ENCODE measurements at places on chromosomes 7 and 10. TPM values are rescaled to one million over a fixed set of nuclear protein-coding genes. Genes with fewer than 3 reads are reported as not detected.

Gene SCIN
- 5.1 TPM for total RNA-seq

Gene GPC2
- 5.6 TPM for total RNA-seq

Gene EGFR
- 54.6 TPM for total RNA-seq

Gene PTPRN2
- 5.4 TPM for total RNA-seq

Gene CALML3
- total RNA-seq, result not detected

DNA sequence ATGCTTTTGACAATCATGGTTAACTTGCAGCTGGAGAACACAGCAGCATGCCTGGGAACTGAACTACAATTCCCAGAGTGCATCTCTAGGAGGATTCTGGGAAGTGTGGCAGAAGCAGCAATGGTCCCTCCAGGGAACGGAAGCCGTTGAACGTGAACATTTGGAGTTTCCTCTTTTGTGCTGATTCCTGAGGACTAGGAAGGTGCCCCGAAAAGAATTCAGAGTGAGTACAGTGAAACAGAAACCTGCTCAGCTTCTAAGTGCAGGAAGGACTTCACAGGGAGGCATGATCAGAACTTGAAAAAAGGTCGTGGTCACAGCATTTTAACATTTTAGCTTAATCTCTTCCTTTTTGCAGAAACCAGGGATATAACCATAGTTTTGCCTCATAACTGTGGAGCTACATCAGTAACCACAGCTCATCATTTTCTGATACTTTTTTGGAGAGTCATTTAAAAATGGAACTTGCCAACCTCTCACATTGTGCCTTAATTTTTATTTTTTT is at the start of gene NUDT13:
Gene NUDT13, plus strand, starts transcription at position 111 of the 505 bp plus-strand sequence. CDS start 3,911 bp downstream, outside the sequence.
- no peaks in the 10 kb centered on the region for H3K36me3 ChIP-seq
- DNase-seq, result peak; percentile 67
- H3K27me3 ChIP-seq, result no peaks in the 10 kb centered on the region
- peak within 1 kb of the TSS; percentile 48 for H3K4me3 ChIP-seq
- H3K4me1 ChIP-seq, result peaks cover 2% of the 10 kb centered on the region

- peaks cover 3% of the 10 kb centered on the region for H3K4me1 ChIP-seq
- H3K4me3 ChIP-seq, result no peak overlapping the region
- no peaks in the 10 kb centered on the region for H3K27me3 ChIP-seq
Measured at GRCh38 chr10:89699581-89700064, 1.8 kb upstream of the KIF20B start.

DNA sequence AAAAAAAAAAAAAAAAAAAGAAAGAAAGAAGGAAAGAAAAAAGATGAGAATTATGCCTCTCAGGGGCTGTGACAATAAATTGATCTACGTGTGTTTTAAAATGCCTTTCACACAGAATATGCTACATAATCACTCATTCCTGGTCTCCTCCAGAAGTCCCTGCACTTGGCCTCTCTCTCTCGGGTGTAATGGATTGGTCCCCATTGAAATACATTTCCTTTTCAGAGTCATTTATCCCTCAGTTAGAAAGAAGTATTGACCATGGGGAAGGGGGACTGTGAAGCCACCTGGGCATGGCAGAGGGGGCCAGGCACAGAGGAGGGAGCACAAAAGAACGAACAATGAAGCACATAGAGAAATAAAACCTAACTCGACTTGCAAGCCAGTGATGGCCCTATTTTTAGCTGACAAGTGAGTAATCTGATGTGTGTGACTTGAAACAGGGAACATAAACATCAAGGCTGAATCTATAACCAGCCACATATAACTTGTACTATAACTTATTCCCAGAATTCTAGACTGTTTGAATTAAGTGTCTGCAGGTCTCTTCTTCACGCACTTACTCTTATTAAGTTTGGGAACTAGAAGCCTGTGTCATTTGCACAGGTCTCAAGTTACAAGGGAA is 490.8 kb downstream of the KCNMA1 start:
- no peak overlapping the region for H3K27ac ChIP-seq
- DNase-seq, result no peak
- no peaks in the 10 kb centered on the region for H3K27me3 ChIP-seq
- H3K4me3 ChIP-seq, result no peak overlapping the region
- no peaks in the 10 kb centered on the region for H3K36me3 ChIP-seq

- no peaks in the 10 kb centered on the region for H3K27me3 ChIP-seq
- peaks cover under 1% of the 10 kb centered on the region for H3K4me1 ChIP-seq
- no peaks in the 10 kb centered on the region for H3K36me3 ChIP-seq
- H3K4me3 ChIP-seq, result no peak overlapping the region
Measured at GRCh38 chr10:59585046-59585700, 124.5 kb downstream of the SLC16A9 start.

GRCh38 chr7:70318511-70318910 is 720.2 kb downstream of the AUTS2 start:
- H3K4me3 ChIP-seq, result no peak overlapping the region
- no peak for DNase-seq
- no peaks in the 10 kb centered on the region for H3K36me3 ChIP-seq

GRCh38 chr10:48494073-48494472 is 110.8 kb downstream of the ARHGAP22 start:
- DNase-seq, result no peak
- H3K27me3 ChIP-seq, result no peaks in the 10 kb centered on the region
- H3K4me1 ChIP-seq, result peaks cover 11% of the 10 kb centered on the region
- H3K27ac ChIP-seq, result no peak overlapping the region
- no peaks in the 10 kb centered on the region for H3K36me3 ChIP-seq

DNA sequence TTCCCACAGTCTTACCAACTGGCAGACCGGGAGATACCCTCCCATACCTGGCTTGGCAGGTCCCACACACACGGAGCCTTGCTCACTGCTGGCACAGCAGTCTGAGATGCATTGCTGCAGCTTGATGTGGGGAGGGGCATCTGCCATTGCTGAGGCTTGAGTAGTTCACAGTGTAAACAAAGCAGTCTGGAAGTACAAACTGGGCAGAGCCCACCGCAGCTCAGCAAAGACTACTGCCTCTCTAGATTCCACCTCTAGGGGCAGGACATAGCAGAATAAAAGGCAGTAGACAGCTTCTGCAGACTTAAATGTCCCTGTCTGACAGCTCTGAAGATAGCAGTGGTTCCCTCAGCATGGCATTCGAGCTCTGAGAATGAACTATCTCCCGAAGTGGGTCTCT is 69.6 kb upstream of the RELN start:
- H3K27ac ChIP-seq, result no peak overlapping the region
- H3K36me3 ChIP-seq, result no peaks in the 10 kb centered on the region
- H3K4me1 ChIP-seq, result no peaks in the 10 kb centered on the region
- no peak overlapping the region for H3K4me3 ChIP-seq
- DNase-seq, result no peak

DNA sequence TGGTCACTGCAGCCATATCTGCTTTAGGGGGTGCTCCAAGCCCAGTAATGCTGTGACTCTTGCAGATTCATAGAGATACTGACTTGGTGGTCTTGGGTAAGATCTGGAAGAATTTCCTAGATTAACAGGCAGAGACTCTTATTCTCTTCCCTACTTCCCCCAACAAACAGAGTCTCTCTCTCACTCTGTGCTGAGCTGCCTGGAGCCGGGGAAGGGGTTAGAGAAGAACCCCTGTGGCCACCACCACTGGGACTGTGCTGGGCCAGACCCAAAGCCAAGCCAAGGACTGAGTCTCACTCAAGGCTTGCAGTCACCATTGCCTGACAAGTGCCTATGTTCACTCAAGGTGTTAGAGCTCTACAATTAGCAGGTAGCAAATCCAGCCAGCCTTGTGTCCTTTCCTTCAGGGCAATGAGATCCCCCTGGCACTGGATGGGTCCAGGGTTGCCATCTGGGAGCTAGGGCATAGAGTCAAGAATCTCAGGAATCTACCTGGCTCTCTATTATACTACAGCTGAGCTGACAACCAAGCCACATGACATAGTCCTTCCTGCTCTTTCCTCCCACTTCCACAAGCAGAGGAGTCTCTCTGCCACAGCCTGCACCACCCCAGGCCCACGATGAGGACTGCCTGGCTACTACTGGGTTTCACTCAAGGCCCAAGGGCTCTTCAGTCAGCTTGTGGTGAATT is 41.4 kb upstream of the TECTB start:
- H3K27ac ChIP-seq, result no peak overlapping the region
- H3K4me3 ChIP-seq, result no peak overlapping the region
- no peaks in the 10 kb centered on the region for H3K4me1 ChIP-seq

DNA sequence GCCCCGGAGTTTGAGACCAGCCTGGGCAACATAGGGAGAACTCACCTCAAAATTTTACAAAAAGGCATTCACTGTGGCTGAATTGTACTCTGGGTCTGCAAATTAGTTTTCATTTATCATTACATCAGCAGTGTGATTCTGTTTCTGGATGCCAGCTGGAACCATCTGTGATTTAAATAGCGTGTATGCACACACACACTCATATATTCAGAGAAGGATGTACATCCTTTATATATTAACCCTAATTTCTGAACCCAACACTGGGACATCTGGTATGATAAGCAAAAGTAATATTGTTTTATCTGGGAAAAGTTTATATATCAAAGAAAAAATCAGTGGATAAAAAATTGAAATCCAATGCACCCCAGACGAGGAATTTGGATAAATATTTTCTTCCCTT is 33.8 kb upstream of the LYZL1 start:
- DNase-seq, result no peak
- H3K27me3 ChIP-seq, result no peaks in the 10 kb centered on the region
- H3K4me3 ChIP-seq, result no peak overlapping the region
- no peak overlapping the region for H3K27ac ChIP-seq
- H3K4me1 ChIP-seq, result peaks cover 18% of the 10 kb centered on the region
